ENCODE measurements at places on chromosomes 13 and 19.

- DNase-seq, result no peak
Observed at GRCh38 chr19:41305927-41306793, 3.8 kb upstream of the CCDC97 start.

DNA sequence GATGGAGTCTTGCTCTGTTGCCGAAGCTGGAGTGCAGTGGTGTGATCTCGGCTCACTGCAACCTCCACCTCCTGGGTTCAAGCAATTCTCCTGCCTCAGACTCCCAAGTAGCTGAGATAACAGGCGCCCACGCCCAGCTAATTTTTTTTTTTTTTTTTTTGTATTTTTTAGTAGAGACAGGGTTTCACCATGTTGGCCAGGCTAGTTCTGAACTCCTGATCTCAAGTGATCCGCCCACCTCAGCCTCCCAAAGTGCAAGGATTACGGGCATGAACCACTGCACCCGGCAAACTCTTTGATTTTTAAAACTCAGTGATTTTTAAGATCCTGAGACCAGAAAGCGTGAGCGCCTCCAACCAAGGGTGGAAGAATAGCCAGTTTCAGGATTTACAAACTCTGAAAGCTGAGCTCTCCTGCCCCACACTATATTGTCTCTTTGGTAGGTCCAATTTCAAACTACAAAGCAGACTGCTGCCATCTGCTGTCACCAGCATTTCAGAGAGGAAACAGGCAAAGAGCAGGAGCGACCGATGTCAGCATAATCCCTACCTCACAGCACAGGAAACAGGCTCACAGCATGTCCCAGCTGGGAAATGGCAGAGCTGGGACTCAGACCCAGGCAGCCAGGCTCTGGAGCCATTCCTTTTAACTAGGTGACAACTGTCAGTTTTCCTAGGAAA lies 9.2 kb downstream of the NOSIP start:
- DNase-seq, result no peak

- DNase-seq, result no peak
Observed at GRCh38 chr13:42170029-42170428, 101.9 kb upstream of the AKAP11 start.

GRCh38 chr19:41646589-41647204 lies 19.8 kb upstream of the CEACAM4 start:
- no peak for DNase-seq

DNA sequence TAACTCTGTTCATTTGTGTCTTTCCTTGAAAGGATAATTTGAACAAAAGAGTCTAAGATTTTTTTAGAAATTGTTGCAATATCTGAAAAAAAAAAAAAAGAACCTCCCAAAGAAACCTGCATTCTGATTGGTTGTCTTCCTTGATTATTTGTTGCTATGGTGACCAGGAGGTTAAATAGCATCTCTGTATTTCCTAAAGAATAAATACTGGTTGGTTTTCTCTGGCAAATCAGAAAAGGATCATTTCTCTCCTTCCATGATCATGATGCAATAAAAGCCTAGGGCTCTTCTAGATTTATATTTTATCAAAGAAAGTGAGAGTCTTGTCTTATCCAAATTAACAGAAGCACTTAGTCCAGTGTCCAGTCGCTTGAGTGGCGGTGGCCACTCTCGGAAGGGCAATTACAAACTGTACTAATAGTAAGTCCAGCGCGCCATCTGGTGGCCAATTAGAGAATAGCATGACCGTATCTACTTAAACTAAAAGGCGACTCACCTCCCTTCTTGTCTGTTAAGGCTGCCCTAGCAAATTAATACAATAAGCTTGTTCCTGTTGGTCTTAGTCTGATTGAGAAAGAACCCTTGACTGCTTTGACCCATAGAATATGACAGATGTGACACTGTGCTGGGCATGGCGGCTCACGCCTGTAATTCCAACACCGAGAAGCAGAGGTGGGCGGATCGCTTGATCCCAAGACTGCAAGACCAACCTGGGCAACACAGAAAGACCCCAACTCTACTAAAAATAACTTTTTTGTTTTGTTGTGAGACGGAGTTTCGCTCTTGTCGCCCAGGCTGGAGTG lies 47.0 kb upstream of the PNMA8B start:
- peak; percentile 87 for DNase-seq

Data from putamen (tissue), 1 donor.